SHP77 treated with DMSO at 0.1 percent for 48 hours (cell line): ENCODE measurements at places on chromosomes 5 and 9.

DNA sequence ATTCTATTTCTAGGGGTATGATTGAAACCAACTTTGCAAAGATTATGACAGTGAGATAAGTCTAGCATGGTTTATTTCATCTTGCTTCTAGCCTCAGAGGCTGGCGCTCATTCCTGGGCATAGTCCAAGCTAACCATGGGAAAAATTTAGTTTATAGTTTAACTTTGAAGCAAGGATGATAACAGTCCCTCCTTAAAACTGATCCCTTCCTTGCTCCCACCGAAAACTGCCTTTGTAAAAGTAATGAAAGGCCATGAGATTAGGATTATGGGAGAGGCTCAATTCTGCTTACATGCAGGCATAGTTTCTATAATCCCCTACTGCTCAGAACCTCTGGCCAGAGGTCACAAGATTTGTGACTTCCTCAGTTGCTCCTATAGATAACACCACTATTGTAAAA is 75.7 kb downstream of the TARS1 start:
- no peak for DNase-seq

- no peak for DNase-seq
These were observed 126.9 kb downstream of the PDE4D start for GRCh38 chr5:59766427-59767210.

- no peak for DNase-seq
These were observed 230.7 kb downstream of the SEMA6A start for GRCh38 chr5:116343961-116344360.

DNA sequence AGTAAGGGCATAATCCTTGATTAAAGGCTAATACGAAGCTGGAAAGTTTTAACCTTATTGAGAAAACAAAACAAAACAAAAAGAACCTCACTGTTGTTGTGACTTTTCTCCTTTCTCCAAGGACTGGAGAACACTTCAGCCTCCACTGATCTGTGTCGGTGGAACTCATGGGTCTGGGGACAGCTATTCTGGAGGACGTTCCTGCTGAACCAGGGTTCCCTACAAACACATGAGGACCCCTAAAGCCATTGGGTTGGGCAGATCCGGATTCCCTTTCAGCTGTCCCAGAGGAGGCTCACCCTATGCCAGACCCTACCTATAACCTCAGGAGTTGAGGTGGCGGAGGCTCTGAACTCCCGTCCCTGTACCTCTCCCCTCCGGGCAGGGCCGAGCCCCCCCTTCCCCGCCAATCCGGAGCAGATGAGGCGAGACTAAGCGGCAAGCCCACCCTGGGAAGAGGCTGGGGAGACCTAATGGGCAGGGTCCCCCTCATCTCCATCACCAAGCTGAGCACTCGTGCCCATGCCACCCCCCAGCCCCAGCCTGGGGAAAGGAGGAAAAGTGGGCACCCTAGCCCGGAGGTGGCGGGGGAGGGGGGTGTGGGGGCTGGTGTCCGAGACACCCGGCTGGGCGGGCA is 1.6 kb upstream of the TCF7 start:
- no peak for DNase-seq

GRCh38 chr5:38996123-38996522 is 78.1 kb downstream of the RICTOR start:
- no peak for DNase-seq

DNA sequence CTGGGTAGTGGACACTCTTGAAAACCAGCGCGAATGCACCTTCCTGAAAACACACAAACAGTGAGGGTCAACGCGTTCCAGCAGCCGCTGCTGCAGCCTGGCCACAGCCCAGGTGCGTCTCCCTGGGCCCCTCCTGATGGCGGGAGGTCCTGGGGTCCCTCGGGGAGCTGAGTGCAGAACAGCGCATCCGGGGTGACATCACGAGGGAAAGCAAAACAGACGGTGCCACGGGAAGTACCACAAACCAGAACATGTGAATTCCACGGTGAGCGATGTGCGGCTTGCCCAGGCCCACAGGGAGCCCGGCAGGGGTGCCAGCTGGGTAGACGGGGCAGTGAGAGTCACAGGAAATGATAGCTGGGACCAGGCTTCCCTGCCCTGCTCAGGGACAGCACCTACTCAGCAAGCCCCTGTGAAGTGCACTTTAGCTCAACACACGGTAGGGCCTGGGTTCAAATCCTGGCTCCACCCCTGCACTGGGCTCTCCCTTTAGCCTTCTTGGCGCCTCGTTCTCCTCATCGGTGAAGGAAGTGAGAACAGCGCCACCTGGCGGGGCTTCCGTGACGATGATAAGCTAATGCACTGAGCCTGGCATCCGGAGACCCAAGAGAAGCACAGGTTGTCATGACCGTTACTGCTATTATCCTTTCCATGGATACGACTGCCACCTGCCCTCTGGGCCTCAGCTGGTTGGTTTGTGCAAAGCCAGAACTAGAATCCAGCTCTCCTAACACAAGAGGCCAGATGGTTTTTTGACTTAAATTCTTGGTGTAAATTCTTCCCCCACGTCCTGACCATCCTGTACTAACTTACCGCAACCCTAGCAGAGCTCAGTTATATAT is 24.6 kb downstream of the GFPT2 start:
- peak; percentile 60 for DNase-seq

DNA sequence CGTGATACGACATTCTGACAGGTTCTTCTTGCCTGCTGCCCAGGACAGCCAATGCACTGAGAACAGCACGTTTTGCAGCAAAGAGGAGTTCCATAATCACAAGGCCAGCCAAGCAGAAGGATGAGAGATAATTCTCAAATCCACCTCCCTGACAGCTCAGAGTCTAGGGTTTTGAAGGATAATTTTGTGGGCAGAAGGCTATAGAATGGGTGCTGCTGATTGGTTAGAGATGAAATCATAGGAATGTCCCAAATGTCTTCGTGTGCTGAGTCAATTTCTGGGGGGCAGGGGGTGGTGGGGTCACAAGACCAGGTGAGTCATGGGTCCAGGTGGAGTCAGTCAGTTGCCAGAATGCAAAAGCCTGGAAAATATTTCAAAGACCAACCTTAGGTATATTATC is 175.5 kb upstream of the SLC30A5 start:
- no peak for DNase-seq

- no peak for DNase-seq
These were observed 88.8 kb upstream of the DMRT1 start for GRCh38 chr9:752681-753200.

DNA sequence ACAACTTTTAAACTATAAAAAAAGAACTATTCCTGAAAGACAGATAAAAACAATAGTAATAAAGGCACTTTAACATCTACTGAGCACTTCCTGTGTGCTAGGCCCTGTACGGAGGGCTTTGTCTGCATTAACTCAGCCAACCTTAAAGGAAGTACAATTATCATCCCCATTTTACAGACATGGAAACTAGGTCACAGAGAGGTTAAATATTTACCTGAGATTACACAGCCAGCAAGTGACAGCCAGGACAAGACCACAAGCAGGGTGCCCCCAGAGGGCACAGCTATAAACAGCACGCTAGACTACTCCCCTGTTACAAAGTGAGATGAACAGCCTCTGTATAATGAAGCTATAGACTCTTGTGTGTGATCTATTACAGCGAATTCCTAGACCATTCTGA is 25.5 kb downstream of the DDX31 start:
- DNase-seq: no peak

DNA sequence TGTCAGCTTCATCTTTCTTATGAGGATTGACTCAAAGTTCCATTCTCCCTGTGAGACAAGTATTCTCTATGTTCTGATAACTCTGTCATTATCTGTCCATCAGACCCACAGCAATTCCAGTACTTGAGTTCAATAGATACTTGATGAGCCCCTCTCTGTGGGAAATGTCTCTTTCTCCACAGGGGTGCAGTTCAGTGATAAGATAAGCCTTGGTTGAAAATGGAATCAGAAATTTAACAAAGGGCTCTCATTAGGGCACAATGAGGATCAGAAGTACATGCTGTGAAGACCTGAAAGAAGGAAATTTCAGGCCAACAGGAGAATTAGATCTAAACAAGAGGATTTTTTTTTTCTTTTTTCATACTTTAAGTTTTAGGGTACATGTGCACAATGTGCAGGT is 737.3 kb downstream of the MTRR start:
- DNase-seq: no peak

DNA sequence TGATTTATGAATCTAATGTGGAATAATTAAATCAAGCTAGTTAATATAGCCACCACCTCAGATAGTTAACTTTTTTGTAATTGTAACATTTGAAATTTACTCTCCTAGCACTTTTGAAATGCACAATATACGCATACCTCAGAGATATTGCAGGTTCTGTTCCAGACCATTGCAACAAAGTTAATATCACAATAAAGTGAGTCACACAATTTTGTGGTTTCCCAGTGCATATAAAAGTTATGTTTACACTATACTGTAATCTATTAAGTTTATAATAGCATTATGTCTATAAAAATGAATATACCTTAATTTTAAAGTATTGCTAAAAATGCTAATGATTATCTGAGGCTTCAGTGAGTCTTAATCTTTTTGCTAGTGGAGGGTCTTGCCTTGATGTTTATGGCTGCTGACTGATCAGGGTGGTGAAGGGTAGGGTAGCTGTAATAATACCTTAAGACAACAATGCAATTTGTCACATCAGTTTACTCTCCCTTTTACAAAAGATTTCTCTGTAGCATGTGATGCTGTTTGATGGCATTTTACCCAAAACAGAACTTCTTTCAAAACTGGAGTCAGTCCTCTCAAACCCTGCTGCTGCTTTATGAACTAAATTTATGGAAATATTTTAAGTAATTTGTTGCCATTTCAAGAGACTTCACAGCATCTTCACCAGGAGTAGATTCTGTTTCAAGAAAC is 235.1 kb upstream of the ADAMTSL1 start:
- DNase-seq: no peak

- no peak for DNase-seq
These were observed 5.0 kb downstream of the MAMDC4 start for GRCh38 chr9:136857166-136857565.

- no peak for DNase-seq
These were observed 951.4 kb downstream of the NR2F1-AS1 start for GRCh38 chr5:92629574-92629973.

DNA sequence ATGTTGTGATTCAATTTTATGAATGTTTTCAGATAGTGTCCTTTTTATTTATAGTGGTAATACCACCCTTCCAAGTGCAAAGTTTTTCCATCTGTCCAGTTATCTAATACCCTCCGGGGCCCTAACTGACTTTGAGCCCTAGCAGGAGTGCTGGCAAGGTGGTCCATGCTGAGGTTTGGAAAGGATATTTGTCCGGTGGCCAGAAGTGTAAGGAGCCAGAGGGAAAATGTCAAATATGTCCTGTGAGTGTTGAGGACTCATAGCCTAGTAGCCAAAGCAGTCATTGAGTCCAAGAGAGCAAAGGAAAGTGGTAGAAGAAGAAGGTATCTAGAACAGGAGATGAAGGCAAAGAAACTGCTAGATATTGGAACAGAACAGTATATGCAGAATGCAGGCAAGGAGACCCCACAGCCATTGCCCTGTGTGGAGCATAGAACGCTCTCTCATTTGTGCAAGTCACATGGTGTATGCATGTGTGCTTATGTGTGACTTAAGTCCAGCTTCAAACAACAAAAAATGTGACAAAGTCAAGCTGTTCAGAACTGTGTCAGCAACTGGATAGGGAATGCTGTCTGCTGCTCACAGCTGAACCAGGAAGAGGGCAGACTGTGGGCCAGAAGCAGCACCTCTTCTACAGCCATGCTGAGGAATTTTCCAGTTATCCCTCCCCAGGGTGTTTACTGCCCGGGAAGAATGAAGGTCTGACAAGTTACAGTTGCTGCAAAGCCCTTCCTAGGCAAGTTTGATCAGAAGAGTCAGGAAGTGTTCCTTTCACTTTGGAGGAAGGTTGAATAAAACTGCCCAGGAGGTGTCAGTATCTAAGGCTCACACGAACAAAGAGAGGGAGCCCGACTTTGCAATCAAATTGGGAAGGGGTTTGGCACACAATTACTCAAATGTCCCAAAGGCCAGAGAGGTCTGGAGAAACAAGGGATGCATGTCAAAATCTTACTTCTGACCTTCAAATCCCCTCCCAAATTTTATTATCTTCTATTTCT is 463.3 kb upstream of the DMAC1 start:
- DNase-seq: no peak

DNA sequence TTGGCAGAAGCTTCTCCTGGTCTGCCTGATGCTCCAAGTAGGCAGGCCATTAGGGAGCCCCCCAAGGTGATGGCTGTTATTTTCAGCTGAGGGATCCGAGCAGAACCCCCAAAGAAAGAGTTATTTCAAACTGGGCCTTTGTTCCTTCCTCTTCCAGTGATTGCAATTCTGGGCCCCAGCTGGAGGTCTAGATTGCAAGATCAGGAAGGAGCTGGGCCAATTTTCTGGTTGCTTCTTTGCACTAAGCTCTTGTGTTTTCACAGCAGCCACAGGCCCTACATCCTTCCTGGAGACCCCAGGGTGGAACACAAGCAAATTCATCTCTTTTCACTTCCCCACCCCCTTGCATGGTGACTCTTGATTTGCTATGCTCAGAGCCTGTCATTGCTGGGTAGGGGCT is 215.0 kb downstream of the SEMA6A start:
- no peak for DNase-seq

DNA sequence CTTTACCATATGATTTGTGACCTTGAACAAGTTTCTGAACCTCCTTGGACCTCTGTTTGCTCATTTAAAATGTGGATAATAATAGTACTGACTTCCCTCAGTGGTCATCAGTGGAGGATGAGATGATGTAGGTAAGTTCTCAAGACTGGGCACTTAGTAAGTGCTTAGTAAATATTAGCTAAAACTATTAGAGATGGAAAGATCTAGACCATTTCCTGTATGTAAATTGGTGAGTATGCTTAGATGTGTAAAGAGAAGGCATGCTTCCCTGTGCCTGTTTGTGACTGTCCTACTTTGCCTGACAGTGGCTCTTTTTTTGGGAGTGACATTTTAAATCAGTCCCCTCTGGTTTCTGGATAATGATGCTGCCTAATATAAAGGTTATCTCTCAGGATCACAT is 288.1 kb downstream of the GABRB2 start:
- no peak for DNase-seq

DNA sequence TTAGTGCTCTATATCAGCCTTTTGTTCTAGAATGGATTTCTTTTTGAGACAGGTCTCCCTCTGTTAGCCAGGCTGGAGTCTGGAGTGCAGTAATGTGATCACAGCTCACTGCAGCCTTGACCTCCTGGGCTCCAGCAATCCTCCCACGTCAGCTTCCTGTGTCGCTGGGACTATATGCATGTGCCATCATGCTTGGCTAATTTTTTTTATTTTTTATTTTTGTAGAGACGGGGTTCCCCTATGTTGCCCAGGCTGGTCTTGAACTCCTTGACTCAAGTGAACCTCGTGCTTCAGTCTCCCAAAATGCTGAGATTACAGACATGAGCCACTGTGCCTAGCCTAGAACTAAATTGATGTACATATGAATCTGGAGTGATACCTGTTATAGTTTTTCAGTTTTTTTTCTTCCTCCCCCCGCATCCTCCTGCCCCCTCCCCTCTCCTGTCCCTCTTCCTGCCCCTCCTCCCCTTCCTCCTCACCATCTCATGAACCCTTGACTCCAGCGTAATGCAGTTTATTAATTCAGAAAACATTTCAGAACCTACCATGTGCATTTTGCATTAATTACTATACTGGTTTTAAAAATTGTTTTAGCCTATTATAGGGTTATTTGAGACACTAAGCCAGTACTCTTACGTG is 37.4 kb upstream of the TNFAIP8 start:
- DNase-seq: no peak

GRCh38 chr9:131545786-131546335 is 538 bp downstream of the PRRT1B start:
- no peak for DNase-seq
